ENCODE measurements at places on chromosomes 6 and 20. TPM values are rescaled to one million over a fixed set of nuclear protein-coding genes. Genes with fewer than 3 reads are reported as not detected.

Gene RUNX2
- total RNA-seq, result 0.79 TPM

Gene MAP1LC3A
- total RNA-seq, result 137 TPM

Gene SLC17A1
- not detected for total RNA-seq

Gene ULBP1
- 0.17 TPM for total RNA-seq

Gene MCM3
- total RNA-seq, result 21.8 TPM

Gene SLC35F1
- total RNA-seq, result 6.7 TPM

Gene FERMT1
- total RNA-seq, result 1.1 TPM

Gene HCRTR2
- total RNA-seq, result not detected

Gene GRIK2
- total RNA-seq, result 2.3 TPM

Gene HAO1
- not detected for total RNA-seq

Gene ENPP4
- 21.3 TPM for total RNA-seq

Gene SOBP
- total RNA-seq, result 15.3 TPM

Gene SERINC3
- total RNA-seq, result 89.9 TPM

Gene TMEM217
- not detected for total RNA-seq

Gene ARMH2
- not detected for total RNA-seq

Gene HSPA12B
- total RNA-seq, result 16.2 TPM

Gene REM1
- 2.0 TPM for total RNA-seq

Gene HLA-DRB5
- 19.5 TPM for total RNA-seq

GRCh38 chr6:31114541-31114878, at the start of gene PSORS1C1:
Gene PSORS1C1, plus strand, starts transcription at chr6:31114800. Its CDS starts 14,833 bp downstream, at chr6:31129633.
- peak; percentile 90 for DNase-seq

- no peak for DNase-seq
Measured at GRCh38 chr6:23456396-23456795, 669.6 kb upstream of the NRSN1 start.

GRCh38 chr20:8809107-8809953, 259.6 kb upstream of the PLCB4 start:
- no peak for DNase-seq

- no peak for DNase-seq
Measured at GRCh38 chr6:75393806-75394205, 99.8 kb downstream of the FILIP1 start.

GRCh38 chr6:164303102-164303964, 888.8 kb downstream of the QKI start:
- DNase-seq, result peak; percentile 66

DNA sequence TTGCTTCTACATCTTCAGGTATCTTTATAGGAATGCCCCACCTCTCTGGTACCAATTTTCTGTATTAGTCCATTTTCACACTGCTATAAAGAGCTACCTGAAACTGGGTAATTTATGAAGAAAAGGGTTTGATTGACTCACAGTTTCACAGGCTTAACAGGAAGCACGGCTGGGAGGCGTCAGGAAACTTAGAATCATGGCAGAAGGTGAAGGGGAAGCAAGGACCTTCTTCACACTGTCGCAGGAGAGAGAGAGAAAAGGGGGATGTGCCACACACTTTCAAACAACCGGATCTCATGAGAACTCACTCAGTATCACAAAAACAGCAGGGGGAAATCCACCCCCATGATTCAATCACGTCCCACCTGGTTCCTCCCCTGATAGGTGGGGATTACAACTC, 24.4 kb upstream of the LY86 start:
- no peak for DNase-seq

- no peak for DNase-seq
Measured at GRCh38 chr6:52352239-52353018, 9.5 kb upstream of the PAQR8 start.

- DNase-seq, result peak; percentile 4
Measured at GRCh38 chr20:61638802-61639585, 386.9 kb downstream of the CDH4 start.

- DNase-seq, result no peak
Measured at GRCh38 chr6:33725891-33726673, 14.6 kb upstream of the UQCC2 start.

- DNase-seq, result no peak
Measured at GRCh38 chr20:35329435-35330139, 37.4 kb upstream of the FAM83C start.

DNA sequence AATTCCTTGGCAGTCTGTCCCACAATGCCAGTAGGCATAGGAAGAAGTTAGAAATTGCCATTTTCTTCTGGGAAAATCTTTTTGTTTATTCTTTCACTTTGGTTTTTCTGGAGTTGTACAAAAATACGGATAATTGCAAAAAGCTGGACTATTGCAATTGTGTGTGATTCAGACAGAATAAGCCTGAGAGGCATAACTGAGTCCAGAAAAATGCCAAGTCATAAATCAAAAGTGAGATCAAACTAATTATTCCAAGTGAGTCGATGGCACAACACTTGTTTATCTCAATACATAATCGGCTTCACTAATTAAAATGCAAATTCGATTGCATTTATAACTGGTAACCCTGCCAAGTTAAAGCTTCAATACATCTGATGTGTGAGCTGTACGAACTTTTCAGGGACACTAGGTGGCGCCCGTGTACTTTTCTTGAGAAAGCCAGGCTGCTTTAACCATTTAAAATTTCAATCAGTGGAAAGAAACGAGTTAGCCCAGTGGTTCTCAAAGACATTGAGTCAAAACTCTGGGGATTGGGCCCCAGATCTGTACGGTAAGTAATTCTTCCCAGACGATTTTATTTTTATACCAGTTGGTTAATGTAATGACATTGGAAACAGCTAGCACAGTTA, 102.6 kb downstream of the LAMP5 start:
- DNase-seq, result peak; percentile 59

- no peak for DNase-seq
Measured at GRCh38 chr20:32357375-32357868, 709 bp upstream of the ASXL1 start.

DNA sequence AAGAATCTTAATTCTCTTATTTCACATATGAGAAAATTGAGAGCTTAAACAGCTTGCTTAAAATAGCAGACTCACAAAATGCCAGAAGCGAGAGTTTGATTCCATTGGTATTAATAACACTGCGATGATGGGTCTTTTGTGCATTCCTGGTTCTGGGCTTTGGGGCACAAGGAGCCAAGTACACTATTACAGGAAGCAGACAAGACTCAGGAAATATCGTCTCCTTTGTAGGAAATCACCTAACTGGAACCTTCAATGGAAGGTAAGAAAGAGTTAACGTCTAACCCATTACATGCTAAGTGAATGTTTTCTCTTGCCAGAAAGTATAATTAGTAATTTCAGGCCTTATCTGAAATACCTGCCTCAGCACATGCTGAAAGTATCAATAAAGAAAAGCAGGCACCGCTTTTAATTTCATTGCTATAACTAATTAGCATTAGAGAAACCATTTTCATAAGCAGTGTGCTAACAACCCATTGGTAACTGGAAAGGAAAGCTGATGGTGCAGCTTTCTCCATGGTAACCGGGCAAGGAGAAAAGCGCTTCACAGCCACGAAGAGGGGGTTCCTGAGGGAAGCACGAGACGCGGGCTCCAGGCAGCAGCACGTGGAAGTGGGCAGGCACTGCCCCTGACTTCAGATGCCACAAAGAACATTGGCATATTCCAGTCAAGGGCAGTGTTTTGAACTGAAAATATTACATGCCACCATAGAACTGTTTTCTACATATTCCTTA, 206.7 kb upstream of the AGPAT4 start:
- DNase-seq, result no peak

GRCh38 chr6:25089442-25089841, 153.7 kb upstream of the RIPOR2 start:
- no peak for DNase-seq

DNA sequence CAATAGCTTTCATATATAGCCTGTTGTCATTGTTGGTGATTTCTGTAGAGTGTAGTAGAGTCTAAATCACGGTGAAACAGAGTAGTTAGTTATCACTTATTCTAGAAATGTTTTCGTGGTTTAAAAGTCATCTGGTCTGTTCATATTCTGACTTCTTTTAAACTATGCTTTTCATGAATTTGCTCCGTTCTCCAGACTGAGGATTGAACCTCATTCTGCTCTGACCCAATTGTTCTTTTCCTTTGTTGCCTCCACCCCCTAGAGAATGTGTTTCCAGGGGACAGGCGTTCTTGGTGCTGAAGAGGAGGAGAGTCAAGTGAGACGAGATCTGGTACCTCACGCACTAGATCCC, 748 bp upstream of the ZNF292 start:
- DNase-seq, result no peak

DNA sequence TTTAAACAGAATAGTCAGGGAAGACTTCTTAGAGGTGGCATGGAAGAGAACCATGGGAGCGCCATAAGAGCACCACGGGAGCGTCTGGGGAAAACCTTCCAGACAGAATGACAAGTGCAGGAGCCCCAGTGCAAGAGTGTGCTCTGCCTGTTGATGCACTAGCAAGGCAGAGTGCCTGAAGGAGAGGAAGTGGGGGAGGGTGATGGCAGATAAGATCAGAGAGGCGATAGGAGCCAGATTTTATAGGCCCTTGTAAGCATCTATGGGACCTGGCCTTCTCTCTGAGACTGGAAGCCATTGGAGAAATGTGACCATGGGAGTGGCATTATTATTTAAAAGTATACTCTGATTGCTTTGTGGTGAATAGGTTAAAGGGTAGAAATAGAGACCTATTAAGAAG, 13.1 kb downstream of the FUCA2 start:
- DNase-seq, result no peak

DNA sequence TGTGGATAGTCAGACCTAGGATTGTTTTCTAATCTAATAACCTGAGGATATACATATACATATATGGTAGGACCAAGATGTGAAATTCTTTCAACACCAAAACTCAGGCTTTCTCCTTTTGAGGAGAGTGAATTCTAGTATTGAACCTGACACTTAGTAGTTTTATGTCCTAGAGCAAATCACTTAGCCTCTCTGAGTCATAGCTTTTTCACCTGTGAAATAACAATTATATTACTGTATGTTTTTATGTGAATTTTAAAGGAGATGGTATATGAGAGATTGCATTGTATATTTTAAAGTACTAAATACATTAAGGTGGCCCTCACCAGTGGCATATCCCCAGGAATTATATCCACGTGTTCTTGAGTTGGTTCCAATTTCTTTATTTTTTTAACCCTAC, 34.6 kb downstream of the TREML1 start:
- no peak for DNase-seq

- DNase-seq, result peak; percentile 61
Measured at GRCh38 chr20:50029697-50030461, 47.1 kb downstream of the SNAI1 start.

GRCh38 chr20:33477386-33478234, 12.3 kb upstream of the CBFA2T2 start:
- DNase-seq, result no peak

DNA sequence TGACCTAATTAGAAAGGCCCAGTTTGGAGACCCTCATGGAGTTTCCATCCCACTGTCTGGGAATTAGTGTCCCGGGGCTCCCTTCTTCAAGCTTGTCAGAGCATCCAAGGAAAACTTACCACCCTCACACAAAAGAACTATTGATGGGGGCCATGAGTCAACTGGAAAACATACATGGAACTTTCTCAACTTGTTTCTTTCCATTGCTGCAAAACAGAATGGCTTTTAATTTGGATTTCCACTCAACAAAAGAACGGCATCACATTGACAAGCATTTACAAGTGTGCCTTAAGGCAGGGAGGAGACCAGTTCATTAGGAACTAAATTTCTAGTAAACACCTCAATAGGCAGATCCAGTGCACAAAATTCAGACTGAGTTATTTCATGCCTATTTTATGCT, 289.1 kb upstream of the PREP start:
- DNase-seq, result no peak

- no peak for DNase-seq
Measured at GRCh38 chr6:26502165-26502564, 2.1 kb downstream of the BTN1A1 start.

GRCh38 chr6:33828452-33828763, 24.6 kb upstream of the MLN start:
- peak; percentile 25 for DNase-seq

GRCh38 chr6:42899871-42900270, 16.0 kb upstream of the PTCRA start:
- DNase-seq, result no peak

DNA sequence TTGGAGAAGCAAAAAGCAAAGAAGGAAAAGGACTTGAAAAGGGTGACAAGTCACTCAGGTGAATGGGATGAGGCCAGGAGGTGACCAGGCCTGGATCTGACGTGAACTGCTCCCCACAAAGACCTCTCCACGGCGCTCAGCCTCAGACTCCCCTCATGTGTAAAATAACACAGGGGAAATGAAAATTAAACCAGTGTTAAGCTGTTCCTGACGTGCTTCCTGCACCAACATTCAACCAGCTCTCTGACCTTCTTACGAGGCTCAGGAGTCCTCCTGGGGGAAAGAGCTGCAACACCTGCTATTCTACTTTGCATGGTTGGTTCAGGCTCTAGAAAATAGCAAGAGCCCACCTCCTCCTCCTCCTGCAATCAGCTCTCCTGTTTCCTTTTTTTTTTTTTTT, 256.7 kb downstream of the ATXN1 start:
- no peak for DNase-seq

DNA sequence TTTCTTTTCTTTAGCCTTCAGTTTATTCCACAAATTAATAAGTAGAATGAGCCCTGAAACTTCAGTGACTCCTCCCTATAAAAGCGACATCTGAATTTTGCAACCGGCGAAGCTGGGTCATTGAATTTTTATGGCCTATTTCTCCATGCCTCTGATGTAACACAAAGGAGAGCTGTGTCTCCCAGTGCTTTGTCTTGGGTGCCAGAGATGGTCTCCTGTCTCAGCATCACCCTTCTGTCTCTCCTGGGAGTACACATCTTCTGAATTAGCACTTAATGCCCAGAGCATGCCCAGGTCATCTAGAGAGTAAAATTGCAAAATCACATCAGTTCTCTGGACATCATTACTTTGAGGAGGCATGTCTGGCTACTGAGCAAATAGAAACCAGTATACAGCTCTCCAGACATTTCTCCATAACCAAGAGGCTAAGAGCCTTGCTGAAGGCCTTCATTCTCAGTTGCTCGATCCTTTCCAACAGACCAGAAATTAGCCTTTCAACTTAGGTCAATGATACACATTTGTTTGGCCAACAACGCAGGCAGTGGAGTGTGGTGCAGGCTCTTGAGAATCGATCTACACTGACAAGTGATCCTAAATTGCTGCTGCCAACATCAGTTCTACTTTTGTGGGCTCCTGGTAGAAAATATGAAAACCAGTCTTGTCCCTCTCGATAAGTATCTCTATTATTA, 176.0 kb upstream of the FOXQ1 start:
- DNase-seq, result no peak

DNA sequence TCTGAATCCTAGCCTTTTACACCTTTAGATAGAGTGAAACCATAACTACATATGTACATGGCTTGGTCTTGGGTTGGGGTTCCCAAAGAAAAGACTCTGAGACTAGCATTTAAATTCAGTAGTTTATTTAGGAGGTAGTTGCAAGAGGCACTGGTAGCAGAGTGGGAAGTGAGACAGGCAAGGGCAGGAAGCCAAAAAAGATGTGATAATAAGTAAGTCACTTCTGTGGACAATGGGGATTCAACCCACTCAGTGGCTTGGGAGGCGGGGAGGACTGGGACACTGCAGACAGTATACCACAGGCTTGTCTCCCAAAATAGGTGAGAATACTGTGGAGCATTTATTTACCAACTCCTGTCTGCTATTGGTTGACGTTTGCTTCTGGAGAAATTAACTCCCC, 131.9 kb downstream of the SLC24A3 start:
- DNase-seq, result no peak
